ENCODE measurements at places on chromosomes 7 and 10.

DNA sequence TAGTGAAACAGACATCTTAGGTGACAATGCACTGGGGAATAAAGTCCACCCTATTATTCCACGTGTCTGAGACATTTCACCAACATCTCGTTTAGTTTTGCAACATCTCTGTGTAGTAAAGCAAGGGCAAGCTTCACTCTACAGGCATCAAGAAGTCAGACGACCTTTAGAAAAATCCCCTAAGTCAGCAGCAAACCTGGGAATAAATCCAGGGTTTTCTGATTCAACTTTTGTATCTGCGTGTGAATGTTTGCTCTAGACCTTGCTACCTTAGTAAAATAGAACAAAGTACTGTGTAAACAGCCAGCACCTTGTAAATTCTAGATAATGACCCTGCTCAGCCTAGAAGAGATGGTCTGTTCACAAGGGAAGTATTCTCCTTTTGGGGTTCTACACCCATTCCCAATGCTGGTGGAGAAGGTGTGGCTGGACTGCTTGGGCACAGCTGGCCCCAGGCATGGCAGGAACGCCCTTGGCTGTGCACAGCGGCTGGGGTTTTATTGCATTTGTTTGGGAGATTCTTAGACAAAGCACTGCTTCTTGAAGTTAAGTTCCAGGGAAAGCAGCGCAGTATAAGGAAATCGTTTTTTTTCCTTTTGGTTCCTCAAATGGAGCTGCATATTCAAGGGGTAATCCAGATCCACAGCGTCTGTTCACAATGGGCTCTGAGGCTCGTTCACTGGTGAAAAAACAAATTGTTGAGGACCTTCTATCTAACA lies 38.3 kb upstream of the GALNTL5 start:
- DNase-seq = no peak

GRCh38 chr7:33087356-33087755 lies 21.8 kb downstream of the RP9 start:
- no peak for DNase-seq

DNA sequence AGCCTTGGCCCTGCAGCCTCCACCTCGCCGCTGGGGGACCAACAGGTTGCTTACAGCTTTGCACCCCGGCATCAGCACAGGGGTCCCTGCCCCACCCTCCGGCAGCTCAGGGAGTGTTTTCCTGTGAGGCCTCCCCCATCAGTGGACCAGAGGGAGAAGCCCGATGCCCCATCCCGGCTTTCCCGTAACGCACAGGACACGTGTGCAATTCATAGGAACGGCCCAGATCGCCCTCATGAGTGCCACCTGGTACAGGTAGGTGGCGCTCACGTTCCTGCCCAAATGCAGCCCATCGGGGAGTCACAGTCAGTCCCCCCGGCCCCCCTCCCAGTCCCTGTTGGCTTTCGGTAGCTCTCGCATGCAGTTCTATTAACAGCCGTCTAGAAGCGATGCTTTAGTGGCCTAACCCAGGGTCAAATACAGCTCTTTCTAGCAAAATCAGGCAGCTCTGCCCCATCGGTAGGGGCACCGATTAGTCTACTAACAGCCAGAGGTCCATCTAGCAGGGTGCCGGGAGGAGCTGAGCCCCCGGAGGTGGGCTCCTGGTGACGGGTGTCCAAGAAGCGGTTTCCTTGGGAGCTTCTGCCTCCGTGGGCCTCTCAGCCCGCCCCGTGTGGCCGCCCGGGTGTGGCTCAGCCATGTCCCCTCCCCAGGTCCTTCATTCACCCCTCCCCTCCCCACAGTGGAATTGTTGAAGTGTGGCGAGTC lies 48.4 kb upstream of the GTF2IRD1 start:
- DNase-seq = no peak

- DNase-seq = no peak
These were observed 15.9 kb upstream of the AKR1B1 start for GRCh38 chr7:134474828-134475227.

DNA sequence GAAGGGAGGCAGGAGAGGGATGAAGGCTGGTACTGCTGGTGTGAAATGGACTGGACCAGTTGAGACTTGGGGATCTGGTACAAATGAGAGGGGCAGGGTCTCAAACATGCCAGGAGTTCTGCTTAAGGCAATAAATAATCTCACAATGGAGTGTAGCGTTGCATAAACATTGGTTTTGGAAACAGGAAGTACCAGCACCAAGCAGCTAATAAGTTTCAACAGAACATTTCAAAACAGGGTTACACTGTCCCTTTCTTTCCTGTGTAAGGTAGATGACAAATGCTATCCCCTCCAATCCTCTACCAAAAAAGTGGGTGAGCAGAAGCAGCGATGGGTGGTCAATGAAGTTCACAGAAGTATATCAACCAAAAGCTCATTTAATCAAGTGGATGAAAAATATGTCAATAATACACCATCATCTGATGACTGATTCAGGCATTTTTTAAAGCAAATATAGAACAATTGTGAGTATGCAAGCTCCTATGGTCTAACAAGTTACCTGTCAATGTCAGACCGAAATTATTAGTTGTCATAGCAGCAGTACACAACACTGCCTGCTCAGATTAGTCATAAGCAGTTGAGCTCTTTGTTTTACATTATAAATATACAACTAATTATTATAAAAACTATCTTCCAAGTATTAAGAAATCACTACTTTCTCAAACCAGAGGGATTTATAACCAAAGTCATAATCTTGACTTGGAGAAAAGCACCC lies 220.0 kb downstream of the FAM107B start:
- DNase-seq = no peak

DNA sequence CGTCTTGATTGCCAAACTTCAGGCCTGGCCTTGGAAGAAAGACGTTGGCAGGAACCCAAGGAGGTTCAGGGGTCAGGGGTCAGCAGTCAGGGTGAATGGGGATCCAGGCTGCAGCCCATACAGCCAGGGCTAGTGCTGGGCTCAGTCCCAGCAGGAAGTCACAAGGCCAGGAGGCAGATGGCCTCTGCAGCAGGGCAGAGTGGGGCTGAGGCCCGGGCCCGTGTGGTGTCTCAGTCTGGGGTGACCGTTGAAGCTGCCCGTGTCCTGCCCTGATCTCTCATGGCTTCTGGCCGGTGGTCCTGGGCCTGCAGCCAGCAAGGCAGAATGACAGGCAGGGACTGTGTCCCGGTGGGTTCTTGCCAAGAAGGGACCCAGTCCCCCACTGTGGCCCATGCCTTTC lies 26.6 kb upstream of the PURB start:
- no peak for DNase-seq

- no peak for DNase-seq
These were observed 85.1 kb upstream of the KMT2C start for GRCh38 chr7:152520861-152521302.

- no peak for DNase-seq
These were observed 181.8 kb downstream of the ELFN1 start for GRCh38 chr7:1851721-1852516.

DNA sequence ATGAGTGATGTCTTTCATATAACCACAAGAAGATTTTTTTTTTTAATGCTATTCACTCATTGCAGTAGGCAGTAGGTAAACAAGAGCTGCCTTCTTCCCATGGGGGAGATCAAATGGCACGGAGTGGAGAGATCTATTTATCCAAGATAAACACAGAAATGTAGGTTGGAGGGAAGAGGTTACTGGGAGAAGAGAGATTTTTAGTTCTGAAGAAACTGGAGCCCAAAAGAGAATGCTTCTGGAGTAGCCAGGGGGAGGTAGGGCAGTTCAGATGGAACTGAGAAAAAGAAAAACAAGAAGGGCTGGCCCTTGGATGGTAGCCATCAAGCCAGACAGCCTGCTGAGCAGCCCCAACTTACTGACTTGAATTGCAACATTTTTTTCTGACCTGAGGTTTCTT lies 270.1 kb upstream of the TPK1 start:
- no peak for DNase-seq

GRCh38 chr7:38429057-38429456 lies 155.6 kb upstream of the TARP start:
- no peak for DNase-seq

Data from H54 (cell line).